ENCODE measurements at places on chromosomes 3 and 15.

DNA sequence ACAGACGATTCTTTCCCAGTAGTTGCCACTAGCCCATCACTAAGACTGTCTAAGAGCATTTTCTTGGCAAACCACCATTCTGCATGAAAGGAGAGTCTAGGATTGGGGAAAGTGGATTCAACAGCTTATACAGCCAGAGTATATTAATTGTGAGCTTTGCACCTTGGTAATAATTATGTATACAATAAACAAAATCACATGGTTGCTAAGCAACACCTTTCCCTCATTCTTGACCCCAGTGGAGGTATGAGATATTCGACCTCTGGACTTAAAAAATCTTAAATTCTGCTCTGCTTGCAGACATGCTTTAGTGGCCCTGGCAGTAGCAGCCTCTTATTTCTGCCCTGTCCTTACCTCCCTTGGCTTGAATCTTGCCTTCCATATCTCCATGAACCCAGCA is 73.1 kb downstream of the PPP2R3A start:
- DNase-seq: no peak

DNA sequence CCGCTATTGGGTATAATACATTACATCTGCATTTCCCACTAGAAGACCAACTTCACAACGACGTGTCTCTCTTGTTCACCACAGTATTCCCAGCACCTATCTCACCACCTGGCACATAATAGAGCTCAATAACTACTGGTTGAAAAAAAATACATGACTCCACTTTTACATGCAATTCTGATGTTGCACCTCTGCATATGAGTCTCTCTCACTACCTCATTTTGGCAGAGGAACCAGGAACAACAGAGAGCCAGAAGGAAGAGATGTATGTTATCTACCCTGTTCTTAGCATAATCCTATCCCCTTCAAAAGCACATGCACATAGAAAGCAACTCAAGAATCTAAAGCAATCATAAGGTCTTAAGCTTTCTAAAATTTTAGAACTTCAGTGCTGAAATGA is 61.6 kb downstream of the SHQ1 start:
- no peak for DNase-seq

DNA sequence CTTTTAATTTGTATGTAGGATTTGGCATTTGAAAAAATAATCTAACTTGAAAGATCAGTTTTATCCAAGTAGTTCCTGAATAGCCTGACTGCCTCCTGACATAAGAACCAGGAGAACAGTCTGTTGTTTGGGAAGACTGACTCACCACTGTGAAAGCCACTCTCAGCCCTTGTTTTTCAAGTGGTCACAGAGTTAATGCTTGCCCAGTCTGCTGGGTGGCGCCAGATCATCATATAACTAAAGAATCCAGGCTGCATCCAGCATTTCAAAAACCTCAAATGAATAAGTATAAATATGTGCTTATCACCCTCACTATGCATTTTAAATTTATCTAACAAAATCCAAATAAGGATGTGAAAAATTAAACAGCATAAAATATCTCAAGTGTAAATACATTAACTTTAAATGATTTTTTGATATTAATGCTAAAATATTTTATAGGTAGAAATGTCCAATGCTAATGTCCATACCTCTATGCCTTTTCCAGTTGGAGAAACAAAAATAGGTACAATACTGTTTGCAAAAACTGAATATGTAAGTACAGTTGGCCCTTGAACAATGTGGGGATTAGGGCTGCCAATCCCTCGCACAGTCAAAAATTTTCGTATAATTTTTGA is 26.9 kb upstream of the ZBBX start:
- peak; percentile 53 for DNase-seq

DNA sequence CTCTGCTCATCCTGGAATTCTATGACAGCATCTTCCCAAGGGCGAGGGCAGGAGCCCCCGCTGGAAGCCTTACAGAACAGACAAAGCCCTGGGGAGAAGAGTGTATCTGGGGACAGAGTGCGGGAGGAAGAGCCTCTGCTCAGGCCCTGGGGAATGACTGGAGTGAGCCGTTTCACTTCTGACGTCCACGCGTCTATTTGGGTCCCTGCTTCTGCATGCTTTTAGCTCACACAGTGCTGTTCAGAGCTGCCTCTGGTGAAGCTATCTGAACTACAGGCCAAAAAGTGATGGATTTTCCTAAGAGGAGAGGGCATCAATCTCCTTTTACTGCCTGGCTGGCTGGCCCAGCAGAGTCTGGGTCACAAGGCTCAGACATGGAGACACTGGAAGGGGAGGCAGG is 311.8 kb downstream of the NTRK3 start:
- no peak for DNase-seq

DNA sequence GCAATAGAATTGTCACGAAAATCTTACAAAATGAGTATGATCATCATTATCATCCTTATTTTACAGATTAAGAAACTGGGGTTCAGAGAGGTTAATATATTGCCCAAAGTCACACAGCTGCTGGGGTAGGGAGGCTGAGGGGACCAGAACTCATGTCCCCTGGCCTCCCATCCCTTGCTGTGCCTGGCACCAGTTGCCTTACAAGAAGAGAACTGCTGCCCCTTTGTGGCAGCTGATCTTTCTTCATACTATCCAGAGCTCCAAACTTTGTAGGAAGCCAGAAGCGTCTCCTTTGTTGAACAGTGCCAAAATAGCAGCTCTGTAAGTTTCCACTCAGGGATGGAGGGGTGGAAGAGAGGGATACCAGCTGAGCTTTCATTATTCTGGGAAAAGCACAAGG is 236.8 kb upstream of the TBC1D5 start:
- DNase-seq: no peak

DNA sequence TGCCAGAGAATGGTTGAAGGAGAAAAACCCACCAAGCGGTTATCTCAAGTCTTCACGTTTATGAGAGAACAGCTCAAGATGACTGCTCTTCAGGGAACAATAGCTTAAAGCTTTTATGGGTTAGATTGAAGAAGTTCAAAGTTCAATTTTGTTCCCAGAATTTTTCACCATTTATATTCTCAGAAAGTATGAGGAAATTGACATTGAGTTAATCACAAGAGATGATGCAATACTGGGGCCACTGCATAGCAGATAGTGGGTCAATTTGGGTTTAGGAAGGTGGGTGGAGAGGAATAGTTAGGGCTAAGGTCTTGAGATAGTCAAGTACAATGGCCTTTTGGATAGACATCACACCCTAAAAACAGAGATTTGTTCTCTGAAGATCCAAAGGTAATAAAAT is 539.3 kb downstream of the SQOR start:
- DNase-seq: no peak

DNA sequence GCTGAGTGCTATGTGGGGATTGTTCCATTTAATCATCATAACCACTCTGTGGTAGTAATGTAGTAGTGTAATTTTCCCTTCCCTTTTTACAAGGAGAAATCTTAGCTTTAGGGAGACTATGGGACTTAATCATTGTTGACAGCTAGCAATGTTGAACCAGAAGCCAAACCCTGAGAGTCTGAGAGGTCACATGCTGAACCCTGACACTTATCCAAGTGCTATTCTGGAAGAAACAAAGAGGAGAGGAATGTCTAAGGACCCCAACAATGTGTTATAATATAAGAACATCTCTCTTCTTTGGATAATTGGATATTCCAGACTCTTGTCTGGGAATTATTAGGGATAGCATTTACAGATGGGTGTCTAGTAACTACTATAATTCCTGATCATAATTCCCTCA is 58.4 kb downstream of the GAP43 start:
- DNase-seq: no peak

DNA sequence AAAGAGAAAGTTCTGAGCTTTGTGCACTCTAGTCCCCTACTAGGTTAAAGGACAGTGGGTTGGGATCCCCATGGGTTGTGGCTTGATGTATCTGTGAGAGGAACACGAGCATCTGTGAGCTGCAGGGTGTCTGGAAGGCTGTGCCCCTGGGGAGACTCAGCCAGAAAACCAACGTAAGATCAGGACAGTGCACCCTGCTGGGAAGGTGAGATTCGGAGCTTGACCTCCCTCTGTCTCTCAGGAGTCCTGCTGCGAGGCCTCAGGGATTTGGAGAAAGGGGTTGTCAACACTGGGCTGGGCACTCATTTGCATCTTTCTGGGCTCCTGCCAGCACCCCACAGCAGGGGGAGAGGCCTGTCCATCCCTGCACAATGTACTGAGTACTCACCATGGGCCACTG is 15.2 kb downstream of the ANKRD63 start:
- no peak for DNase-seq

DNA sequence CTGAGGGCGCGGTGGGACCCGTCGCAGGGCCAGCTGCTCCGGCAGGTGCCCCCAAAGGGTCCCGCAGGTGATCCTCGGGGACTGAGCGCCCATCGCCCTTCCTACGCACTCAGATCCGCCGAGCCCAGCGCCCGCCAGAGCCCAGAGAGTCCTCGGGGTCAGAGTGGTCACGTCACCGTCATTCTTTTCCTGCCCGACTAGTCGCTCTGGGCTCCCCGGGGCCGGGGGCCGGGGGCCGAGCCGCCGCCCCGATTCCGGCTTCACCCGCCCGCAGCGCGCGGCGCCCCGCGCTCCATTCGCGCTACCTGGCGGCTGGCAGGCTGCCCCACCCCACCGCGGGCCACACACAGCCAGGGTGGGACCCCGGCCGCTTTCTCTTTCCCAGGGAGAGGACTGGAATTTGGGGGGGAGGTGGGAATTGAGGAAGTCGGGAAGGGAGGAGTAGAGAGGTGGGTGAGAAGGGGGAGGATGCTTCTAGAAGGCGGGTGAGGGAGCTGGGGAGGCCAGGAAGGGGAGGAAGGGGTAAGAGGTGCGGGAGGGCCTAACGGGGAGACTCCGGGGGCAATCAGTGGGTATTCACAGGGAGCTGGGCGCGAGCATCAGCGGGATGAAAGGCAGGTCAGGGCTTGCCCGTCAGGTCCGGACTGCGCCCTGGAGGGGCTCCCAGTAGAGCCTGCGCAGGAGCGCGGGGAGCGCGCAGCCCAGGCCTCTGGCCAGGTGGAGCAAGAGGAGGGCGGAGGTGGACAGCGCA is 36.1 kb upstream of the EPHB3 start:
- DNase-seq: no peak

DNA sequence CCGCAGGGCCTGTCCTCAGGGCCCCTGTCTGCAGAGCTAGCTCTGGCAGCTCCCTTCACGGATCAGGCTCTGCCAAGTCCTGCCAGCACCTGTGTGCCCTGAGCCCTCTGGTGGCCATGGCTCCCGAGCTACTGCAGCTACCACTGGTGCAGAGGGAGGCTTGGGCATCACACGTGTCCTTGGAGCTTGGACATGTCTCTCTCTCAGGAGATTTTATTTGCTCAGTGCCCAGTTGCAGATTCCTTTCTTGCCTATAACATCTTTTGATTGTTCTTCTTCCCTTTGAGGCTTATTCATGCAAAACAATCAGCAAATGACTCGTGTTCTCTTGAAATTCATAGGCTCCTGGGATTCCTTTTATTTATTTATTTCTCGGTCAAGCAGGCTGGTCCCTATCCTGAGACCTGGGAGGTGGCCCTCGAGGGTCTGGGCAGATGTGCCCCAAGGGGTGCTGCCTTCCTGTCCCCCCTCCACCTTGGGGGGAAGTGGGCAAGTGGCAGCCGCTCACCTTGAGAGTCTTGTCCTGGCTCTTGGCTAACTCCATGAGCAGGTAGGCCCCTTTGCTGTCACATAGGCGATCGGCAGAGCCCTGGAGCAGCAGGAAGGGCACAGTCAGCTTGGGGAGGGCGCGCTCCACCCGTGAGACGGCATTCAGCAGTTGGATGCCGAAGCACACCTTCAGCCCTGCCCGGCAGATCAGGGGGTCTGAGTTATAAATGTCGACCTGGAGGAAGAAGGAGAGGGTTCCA is 21.9 kb downstream of the ABTB1 start:
- no peak for DNase-seq

DNA sequence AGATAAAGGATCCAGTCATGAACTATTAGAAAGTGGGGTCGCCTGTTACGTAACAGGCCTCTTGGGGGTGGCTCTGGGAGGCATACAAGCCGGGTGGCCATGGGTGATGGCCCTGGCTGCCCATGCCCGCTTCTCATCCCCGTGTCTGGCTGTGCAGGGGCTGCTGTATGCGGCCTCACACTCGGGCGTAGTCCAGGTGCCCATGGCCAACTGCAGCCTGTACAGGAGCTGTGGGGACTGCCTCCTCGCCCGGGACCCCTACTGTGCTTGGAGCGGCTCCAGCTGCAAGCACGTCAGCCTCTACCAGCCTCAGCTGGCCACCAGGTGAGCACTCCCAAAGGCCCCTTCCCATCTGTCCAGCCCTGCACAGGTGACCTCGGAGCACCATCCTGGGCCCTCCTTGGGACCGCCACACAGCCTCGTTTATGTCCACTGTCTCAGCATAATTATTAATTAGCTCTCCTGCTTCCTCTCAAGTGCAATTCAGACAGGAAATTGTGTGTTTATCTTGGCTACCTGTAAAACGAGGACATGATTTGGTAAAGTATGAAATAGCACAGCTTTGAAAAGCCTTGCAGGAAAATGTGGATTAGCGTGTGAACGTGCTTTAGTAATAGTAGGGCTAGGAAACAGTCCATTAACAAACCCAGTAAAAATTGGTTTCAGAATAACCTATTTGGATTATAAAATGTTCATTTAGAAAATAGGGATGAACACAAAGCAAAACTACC is 8.1 kb downstream of the CIB1 start:
- no peak for DNase-seq

DNA sequence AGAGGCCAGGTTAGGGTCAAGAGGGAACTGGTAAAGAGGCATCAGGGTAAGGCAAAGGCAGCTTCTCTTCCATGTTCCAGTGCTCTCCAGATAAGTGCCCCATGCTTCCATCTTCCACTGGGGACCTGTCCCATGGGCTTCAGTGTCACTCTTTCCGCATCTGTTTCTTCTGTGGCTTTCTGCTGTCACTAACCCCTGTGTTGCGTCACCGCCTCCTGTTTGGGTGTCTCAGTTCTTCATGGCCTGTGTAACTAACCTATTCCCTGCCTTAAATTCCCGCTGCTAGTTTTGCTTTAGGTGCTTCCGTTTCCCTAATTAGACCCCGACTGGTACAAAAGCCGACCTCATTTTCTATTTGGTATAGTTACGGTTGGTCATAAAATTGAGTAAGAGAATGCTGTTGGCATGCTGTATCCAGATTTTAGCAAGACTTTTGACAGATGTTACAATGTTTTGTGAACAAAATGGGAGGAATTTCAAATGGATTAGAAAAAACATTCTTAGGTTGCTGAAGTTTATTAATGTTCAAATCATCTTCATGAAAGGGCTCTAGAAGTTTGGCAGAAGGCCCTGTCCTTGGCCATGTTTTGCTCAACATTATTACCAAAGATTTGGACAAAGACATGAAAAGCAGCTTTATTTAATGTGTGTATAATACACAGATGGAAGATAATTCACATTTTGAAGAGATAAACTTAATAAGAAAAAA is 245.3 kb downstream of the BBX start:
- no peak for DNase-seq

DNA sequence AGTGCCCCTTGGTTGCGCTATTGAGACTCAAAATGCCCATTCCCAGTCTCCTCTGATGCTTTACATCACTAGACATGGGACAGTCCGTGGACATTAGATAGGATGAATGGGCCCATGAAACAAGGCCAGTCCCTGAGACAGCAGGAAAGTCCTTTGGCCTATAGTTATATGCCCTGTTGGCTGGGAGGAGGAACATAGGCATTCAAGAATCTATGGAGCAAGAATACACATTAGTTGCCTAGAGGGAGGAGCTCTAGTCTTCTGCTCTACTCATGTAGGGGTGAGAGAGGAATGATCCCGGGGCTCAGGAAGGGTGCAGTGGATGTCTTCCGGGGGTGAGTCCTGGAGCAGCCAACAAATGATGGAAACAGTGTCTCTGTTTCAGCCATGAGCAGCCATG is 58.0 kb upstream of the LRTM1 start:
- DNase-seq: no peak

Data from NCI-H2107 (cell line).